ENCODE measurements at places on chromosomes 5 and 9. TPM values are rescaled to one million over a fixed set of nuclear protein-coding genes. Genes with fewer than 3 reads are reported as not detected.

SQSTM1 gene
- total RNA-seq = 1,894 TPM

CDX1 gene
- 0.33 TPM for total RNA-seq

GDF9 gene
- total RNA-seq = under 0.01 TPM

CEP78 gene
- 10.0 TPM for total RNA-seq

DNA sequence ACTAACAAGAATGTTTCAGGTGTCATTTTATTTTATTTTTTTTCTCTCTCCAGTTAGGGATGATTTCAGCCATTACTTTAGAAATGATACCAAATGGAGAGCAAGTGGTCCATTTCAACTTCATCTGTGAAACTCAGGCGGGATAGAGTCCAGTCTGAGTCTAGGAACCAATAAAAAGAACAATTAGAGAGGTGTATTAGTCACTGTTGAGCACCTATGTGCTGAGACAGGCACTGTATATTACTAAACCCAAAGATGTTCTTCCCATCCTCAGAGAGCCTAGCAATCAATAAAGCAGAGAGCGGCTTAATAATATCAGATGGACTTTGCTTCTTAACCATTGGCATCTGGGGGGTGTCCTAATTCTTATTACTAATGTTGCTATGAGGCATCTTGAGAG is 410.3 kb upstream of the SLC24A2 start:
- DNase-seq = no peak

GRCh38 chr5:81856948-81857928 is 106.3 kb upstream of the SSBP2 start:
- DNase-seq = peak; percentile 10

DNA sequence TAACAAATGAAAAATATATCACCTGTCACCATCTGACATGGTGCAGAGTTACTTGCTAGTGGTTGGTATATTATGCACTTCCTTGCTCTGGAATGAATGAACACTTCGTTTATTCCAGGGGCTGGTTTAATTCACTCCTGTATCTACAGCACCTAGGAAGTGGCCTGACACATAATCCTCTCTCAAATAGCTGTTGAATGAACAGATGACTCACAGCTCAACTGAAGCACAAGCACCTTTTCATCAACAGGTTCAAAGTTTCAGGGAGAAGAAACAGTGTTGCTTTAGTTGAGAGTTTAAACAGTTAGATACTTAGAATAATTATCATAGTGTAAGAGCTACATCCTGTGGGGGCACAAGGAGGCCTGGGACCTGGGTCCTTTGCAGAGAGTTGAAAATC is 135.0 kb upstream of the DAP start:
- DNase-seq = no peak

Data from fibroblast of lung (primary cell).